ENCODE measurements at places on chromosomes 13 and 19.
A peak's percentile ranks its signal among the peaks of the same experiment; 100 is the strongest.

- H3K4me1 ChIP-seq, result no peaks in the 10 kb centered on the region
- H3K27ac ChIP-seq, result no peak overlapping the region
- H3K36me3 ChIP-seq, result peaks cover 8% of the 10 kb centered on the region
- H3K4me3 ChIP-seq, result no peak overlapping the region
- DNase-seq, result no peak
Observed at GRCh38 chr19:51711702-51712101, 12.1 kb downstream of the HAS1 start.

GRCh38 chr13:48804821-48805601, 151.3 kb downstream of the CYSLTR2 start:
- H3K4me1 ChIP-seq, result peaks cover 14% of the 10 kb centered on the region
- H3K4me3 ChIP-seq, result no peak overlapping the region
- peak overlapping the region; percentile 8 for H3K27ac ChIP-seq
- no peaks in the 10 kb centered on the region for H3K27me3 ChIP-seq
- H3K36me3 ChIP-seq, result no peaks in the 10 kb centered on the region

DNA sequence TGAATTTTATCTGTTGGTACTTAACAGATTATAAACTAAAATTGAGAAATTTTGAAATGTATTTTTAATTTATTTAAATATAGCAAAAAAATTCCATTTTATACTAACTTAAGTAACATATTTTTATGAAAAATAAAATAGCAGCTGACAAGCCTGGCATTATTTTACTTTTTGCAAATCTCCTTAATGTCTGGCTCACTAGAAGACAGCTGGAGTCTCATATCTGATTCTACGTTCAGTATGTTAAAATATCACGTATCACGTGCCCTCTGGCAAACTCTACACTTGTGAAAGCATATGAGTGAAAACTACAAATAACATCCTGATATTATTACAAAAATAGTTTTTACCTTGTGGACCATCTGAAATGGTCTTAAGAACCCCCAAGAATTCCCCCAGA, 513.2 kb upstream of the NBEA start:
- DNase-seq, result no peak
- H3K4me1 ChIP-seq, result no peaks in the 10 kb centered on the region
- H3K27ac ChIP-seq, result no peak overlapping the region
- H3K27me3 ChIP-seq, result no peaks in the 10 kb centered on the region

DNA sequence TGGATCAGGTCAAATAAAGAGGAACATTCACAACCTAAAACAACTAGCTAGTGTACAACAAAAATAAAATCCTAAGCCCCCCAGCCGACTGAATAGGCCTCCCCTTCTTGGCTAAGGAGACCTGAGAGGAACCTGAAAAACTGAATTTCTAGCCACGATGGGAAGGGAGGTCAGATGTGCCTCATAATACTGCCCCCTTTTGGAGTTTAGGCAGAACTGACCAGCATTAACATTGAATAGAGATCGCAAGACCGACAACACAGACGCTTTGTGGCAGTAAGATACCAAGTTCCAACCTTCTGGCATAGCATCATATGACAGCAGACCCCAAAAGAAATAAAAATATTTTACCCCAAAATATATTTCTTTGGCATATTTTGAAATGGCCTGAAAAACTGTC, 15.9 kb downstream of the CBY2 start:
- peak; percentile 14 for DNase-seq
- no peaks in the 10 kb centered on the region for H3K36me3 ChIP-seq
- H3K27ac ChIP-seq, result no peak overlapping the region
- H3K4me3 ChIP-seq, result no peak overlapping the region
- peaks cover 2% of the 10 kb centered on the region for H3K27me3 ChIP-seq

GRCh38 chr13:109355166-109355565, 431.2 kb downstream of the IRS2 start:
- H3K4me3 ChIP-seq, result no peak overlapping the region
- H3K36me3 ChIP-seq, result no peaks in the 10 kb centered on the region
- H3K27me3 ChIP-seq, result no peaks in the 10 kb centered on the region
- DNase-seq, result no peak
- H3K27ac ChIP-seq, result no peak overlapping the region

DNA sequence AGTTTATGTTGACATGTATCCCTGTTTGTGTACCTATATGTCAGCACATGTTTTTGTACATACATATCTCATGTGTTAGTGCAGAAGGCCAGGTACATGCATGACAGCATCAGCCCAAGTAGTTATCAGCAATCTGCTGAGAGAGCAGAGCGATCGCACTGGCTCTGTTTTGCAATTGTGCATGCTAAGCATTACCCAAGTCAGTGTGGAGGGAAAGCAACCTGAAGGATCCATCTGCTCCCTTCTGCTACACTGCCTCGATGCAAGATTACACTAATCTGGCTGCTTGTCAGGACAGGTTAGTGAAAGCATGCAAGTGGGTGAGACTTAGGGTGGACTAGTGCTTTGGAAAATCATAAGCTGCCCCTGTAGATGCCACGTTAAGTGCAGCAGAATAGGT, 211.8 kb downstream of the PCCA start:
- no peaks in the 10 kb centered on the region for H3K4me1 ChIP-seq
- no peaks in the 10 kb centered on the region for H3K27me3 ChIP-seq
- H3K36me3 ChIP-seq, result no peaks in the 10 kb centered on the region

DNA sequence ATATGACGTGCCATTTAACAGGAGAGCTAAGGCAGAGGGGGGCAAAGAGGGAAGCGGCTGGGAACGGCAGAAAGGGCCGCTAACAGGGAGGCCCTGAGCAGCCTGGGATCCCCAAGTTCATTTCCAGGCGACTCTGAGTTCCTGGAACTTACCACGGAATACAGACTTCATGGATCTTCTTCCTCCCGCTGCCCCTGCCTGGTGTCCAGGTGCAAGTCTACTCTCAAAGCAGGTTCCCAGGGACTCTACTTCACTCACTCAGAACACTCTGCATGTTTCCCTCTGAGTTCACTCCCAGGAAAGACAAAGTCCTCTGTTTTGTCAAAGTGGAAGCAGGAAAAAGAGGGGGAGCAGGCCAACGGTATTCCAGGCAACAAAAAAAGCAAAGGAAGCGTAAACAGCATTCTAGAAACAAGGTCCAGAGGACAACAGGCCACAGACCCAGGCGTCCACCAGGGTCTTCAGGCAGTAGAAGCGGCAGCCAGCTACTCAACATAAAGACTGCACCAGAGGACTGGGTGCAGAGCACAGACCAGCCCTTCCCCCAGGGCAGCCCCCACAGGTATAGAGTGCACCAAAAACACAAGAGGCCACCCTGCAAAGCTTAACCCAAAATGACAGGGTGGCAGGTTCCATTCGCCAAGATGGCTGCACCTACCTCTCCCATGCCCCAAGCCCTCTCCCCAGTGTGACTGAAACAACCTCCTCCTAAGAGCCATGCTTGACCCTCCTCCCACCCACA, 3.0 kb downstream of the MIER2 start:
- H3K27ac ChIP-seq, result no peak overlapping the region
- peaks cover 8% of the 10 kb centered on the region for H3K36me3 ChIP-seq
- peaks cover 18% of the 10 kb centered on the region for H3K4me1 ChIP-seq
- no peaks in the 10 kb centered on the region for H3K27me3 ChIP-seq

- no peak overlapping the region for H3K4me3 ChIP-seq
- no peaks in the 10 kb centered on the region for H3K27me3 ChIP-seq
- H3K4me1 ChIP-seq, result no peaks in the 10 kb centered on the region
- H3K27ac ChIP-seq, result no peak overlapping the region
- no peak for DNase-seq
- no peaks in the 10 kb centered on the region for H3K36me3 ChIP-seq
Observed at GRCh38 chr19:31173991-31174390, 175.2 kb downstream of the TSHZ3 start.

DNA sequence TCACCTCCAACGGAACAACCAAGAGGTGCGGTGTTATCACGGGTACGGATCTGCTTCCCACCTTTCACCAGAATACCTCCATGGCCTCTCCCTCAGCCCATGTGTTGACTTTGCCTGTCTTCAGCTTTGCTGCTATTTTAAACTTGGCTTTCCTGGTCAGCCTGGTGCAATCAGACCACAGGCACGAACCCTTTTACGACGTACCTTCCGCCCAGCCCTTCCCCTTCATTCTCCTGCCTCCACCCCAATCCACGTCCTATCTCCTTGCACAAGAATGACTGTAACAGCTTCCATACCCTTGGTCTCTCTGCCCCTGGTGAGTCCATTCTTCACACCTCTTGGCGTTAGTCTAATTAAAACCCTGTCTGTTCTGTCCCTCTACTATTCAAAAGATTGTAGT, 431.7 kb downstream of the EFNB2 start:
- peak overlapping the region; percentile 67 for H3K27ac ChIP-seq
- H3K4me1 ChIP-seq, result peaks cover 9% of the 10 kb centered on the region
- no peak for DNase-seq
- H3K27me3 ChIP-seq, result no peaks in the 10 kb centered on the region
- no peaks in the 10 kb centered on the region for H3K36me3 ChIP-seq

DNA sequence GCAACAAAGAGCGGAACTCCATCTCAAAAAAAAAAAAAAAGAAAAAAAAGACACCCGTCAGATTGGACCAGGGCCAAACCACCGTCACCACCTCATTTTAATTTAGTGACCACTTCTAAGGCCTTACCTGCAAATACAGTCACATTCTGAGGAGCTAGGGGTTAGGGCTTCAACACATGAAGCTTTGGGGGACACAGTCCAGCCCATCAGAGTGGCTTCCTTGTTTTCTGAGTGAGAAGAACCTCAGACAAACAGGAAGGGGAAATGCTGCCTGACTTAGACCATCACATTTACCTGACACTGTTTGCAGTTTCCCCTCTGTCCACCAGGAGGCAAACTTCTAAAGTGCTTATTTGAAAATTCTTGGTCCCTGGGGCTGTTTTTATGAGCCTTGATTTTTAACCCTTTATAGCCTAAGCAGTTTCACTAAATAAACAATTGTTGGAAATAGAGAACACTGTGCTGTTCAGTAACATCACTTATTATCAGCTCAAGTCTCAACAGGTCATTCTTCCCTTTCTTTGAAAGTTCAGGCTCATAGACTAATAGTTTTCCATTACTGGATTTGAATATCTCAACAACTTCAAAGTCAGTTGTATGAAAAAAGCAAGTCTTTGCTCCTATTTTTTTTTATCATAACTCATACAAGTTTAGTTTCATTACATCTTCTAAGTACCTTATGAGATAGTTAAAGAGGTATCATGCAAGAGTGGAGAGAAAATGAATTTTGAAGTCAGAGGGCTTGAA, 74.9 kb upstream of the WASF3 start:
- no peak overlapping the region for H3K4me3 ChIP-seq
- H3K27ac ChIP-seq, result no peak overlapping the region
- no peaks in the 10 kb centered on the region for H3K27me3 ChIP-seq

GRCh38 chr13:98482476-98483444, 94.1 kb downstream of the STK24 start:
- peaks cover 46% of the 10 kb centered on the region for H3K4me1 ChIP-seq
- DNase-seq, result peak; percentile 74
- H3K27me3 ChIP-seq, result no peaks in the 10 kb centered on the region
- no peak overlapping the region for H3K4me3 ChIP-seq

DNA sequence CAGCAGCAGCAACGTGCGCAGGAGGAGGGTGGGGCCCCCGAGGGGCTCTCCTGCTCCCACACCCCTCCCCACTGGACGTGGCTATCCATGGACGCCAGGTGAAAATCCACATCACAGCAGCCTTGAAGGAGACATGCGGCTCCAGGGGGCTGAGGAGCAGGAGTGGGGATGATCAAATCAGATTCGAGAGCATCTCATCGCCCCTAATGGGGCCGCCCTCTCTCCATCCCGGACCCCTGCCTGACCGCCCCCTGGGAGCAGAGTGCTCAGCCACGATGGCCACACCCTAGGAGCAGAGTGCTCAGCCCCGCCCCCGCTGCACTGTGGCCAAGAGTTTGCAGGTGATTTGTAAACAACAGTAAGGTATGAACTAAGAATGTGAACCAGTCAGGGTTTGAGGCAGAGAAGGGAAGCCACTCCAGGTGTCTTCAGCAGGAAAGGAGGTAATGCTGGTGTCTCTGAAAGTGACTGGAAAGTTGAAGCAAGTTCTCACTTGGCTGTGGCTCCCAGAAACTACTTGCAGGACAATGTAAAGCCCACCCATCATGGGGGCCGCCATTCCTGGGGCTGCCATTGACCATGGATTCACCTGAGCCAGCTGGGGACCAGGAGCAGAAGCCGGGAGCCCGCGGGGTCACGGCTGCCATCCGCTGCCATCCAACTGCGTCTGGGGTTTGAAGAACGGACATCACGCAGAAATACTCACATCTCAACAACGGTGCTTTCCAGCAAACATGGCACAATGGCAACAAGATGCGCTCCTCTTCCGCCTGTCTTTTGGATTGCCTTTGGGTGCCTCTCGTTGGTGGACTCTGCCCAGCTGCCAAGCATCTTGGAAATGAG, 71.8 kb downstream of the SPACA7 start:
- H3K27me3 ChIP-seq, result peaks cover 11% of the 10 kb centered on the region
- H3K27ac ChIP-seq, result no peak overlapping the region
- no peak for DNase-seq
- H3K36me3 ChIP-seq, result no peaks in the 10 kb centered on the region

DNA sequence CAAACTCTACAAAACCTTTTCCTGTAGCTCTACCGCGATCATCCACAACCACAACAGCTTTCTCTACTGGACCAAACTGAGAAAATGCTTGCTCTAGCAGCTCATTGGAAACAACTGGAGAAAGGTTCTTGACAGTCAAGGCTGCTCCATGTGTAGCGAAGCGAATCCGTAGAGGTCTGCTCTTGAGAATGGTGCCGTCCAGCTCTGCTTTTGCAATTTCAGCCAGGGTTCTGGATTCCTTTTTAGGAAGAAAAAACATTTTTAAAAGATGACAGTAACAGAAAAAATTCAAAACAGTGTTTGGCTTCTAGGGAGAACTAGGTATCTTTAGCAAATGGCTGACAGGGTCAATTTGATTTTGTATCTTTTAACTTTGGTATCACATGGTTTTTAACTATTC, 10.4 kb downstream of the PSPC1 start:
- H3K4me1 ChIP-seq, result peaks cover 4% of the 10 kb centered on the region
- DNase-seq, result peak; percentile 3
- H3K27me3 ChIP-seq, result no peaks in the 10 kb centered on the region
- H3K36me3 ChIP-seq, result peaks cover 27% of the 10 kb centered on the region
- peak overlapping the region; percentile 66 for H3K27ac ChIP-seq

GRCh38 chr19:7522923-7523667, 671 bp downstream of the MCOLN1 start:
- H3K27me3 ChIP-seq, result no peaks in the 10 kb centered on the region
- H3K36me3 ChIP-seq, result peaks cover 20% of the 10 kb centered on the region

- DNase-seq, result no peak
- H3K27me3 ChIP-seq, result no peaks in the 10 kb centered on the region
- no peak overlapping the region for H3K27ac ChIP-seq
Observed at GRCh38 chr19:38635483-38636399, 11.7 kb upstream of the ACTN4 start.

DNA sequence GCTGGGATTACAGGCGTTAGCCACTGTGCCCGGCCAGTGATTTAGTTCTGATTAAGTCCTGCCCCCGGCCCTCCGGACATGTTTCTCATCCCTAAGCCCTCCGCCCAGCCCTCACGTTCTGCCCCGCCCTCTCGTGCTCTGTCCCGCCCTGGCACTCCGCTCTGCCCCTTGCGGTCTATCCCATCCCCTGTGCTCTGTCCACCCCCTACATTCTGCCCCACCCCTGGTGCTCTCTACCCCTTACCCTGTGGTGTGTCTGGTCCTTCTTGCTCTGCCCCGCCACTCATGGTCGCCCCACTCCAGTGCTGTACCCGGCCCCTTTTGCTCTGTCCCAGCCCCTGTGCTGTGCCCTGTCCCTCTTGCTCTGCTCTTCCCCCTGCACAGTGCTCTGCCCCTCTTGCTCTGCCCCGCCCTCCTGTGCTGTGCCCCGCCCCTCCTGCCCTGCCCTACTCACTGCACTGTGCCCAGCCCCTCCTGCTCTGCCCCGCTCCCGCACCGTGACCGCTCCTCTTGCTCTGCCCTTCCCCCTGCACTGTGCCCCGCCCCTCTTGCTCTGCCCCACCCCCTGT, 3.0 kb downstream of the GTPBP3 start:
- no peak overlapping the region for H3K4me3 ChIP-seq
- H3K36me3 ChIP-seq, result peaks cover 5% of the 10 kb centered on the region
- DNase-seq, result no peak
- peaks cover 4% of the 10 kb centered on the region for H3K4me1 ChIP-seq
